K562 (cell line): ENCODE measurements at places on chromosomes 4 and X. TPM values are rescaled to one million over a fixed set of nuclear protein-coding genes. Genes with fewer than 3 reads are reported as not detected.

DNA sequence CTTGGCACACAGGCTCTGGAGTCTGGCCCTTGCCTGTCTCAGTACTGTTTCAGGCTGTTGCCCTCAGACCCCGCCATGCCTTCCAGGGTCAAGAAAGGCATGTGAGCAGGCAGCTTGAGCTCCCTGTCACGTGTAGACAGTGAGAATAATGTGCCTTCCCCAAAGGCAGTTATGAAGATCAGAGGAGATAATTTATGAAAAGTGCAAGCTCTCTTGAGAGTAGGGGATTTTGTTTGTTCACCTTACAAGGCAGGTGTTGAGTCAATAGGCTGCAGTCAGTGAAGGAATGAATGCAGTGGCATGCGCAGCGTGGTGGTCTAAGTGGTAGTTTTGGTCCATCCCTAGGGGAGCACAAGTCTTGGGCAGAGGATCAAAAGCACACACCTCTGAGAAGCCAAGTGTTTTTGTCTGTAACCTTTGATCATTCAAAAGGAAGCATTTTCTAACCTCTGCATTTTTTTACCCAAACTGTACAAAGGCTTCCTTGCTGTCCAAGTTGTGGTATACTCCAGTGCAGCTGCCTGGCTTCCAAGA is 14.4 kb downstream of the HADH start:
- DNase-seq = no peak

The ZC4H2 gene
- 1.8 and 1.9 TPM in 2 replicates for total RNA-seq

The SLC2A9 gene
- 0.49 and 0.60 TPM in 2 replicates for total RNA-seq

DNA sequence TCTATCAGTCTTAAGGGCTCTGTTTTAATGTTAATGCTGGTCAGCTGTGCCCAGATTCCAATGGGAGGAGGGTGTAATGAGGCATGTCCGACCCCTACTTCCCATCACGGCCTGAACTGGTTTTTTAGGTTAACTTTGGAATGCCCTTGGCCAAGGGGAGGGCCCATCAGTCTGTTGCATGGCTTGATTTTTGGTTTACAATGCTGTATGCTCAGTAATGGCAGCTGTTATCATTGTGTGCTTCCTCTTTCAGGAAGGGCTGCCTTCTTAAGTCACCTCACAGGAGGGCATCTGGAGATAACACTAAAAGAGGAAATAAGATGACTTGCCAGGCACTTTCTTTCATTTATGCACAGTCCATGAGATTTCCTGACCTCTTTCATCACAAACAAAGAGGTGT is 36.3 kb downstream of the ATXN3L start:
- peak; percentile 63 for DNase-seq

The EVC gene
- 3.2 and 3.4 TPM in 2 replicates for total RNA-seq

DNA sequence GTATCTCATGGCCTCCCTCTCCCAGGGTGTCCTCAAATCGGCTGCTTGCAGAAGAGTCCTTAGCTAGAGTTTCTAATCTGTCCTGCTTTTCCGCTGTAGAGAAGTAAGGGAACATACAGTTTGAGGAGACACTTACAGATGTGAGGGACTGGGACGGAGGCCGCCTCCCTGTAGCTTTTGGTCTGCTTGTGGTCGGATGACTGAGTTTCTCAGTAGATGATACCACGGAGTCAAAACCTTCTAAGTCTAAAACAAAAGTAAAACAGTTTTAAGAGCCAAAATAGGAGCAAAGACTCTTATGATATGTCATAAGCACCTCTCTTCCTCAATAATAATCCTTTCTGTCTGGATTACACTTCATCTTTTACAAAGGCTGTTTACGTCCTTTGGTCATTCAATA is 34.5 kb upstream of the MAP3K15 start:
- DNase-seq = no peak

The RAB41 gene
- total RNA-seq = not detected in 2 replicates

The SCOC gene
- total RNA-seq = 32.3 and 38.0 TPM in 2 replicates

The PLA2G12A gene
- total RNA-seq = 92.3 and 94.7 TPM in 2 replicates

- no peak for DNase-seq
Measured at GRCh38 chr4:189600264-189600663, 340.4 kb upstream of the FRG1 start.

- DNase-seq = no peak
Measured at GRCh38 chr4:127203562-127204200, 429.1 kb upstream of the INTU start.

The CT45A5 gene
- 8.8 and 9.4 TPM in 2 replicates for total RNA-seq

The HTN1 gene
- not detected in 2 replicates for total RNA-seq

The CITED1 gene
- total RNA-seq = 4.6 and 4.7 TPM in 2 replicates

- no peak for DNase-seq
Measured at GRCh38 chr4:28247805-28248204, 1387.2 kb downstream of the STIM2 start.
